ENCODE measurements at places on chromosomes 16 and 17.

- DNase-seq = peak; percentile 11
Observed at GRCh38 chr17:38512473-38513058, 84.3 kb downstream of the ARHGAP23 start.

DNA sequence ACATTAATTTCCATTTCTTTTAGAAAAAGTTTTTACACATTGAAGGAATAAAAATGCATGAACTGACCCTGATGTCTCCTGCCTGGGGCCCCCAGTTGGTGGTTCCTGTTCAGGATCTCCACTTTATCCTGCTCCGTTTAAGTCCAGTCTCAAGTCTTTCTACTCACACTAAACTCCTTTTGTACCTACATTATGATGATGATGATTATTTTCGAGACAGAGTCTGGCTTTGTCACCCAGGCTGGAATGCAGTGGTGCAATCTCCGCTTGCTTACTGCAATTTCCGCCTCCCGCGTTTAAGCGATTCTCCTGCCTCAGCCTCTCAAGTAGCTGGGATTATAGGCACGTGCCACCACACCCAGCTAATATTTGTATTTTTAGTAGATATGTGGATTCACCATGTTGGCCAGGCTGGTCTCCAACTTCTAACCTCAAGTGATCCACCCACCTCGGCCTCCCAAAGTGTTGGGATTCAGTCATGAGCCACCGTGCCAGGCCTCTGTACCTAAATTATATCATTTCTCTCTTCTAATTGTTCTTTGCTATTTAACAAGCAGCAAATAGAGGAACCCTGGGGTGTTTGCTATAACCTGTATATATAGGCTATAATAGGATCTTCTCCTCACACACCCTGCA lies 2.2 kb upstream of the FOXK2 start:
- no peak for DNase-seq

GRCh38 chr17:13243585-13243984 lies 225.8 kb upstream of the ELAC2 start:
- no peak for DNase-seq

DNA sequence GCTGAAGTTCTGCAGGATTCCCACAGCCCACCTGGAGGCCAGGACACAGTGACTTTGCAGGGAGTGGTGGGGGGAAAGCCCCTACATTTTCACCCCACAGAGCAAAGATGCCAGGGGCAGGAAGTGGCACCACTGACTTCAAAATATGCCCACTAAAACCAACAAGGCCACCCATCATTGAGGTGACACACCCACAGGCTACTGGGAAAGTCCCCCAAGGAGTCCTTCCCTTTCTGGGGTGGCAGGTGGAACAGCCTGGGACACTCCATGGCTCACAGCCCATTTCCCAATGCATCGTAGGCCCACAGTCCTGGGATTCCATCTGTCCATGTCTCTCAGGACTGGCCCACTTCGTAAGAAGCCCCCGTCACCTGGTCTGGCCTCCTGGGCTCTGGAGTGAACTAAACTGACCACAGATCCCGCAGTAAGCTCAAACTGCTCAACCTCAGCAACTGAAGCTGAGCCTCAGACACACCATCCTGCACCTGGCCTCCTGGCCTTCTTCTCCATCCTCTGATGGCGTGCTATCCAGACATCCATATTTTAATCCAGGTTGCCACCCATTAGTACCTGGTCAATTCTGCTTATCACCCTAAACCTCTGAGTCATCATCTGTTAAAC lies 7.5 kb upstream of the CCL1 start:
- DNase-seq = no peak

DNA sequence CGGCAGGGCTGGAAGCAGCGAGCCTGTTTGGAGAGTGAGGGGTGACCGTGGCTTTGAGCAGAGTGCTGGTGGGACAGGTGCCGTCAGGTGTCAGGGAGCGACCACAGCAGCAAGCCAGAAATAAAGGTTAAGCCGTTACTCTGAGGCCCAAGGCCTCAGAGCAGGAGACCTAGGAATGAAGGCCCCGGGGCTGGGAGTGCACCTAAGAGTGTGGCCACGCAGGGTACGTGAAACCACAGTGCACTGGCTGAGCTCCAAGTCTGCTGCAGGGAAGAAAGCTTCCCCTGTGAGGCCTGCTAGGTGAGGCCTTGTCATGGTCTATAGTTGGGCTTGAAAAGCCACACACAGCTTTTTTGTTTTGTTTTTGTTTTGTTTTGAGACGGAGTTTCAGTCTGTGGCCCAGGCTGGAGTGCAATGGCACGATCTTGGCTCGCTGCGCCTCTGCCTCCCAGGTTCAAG lies 8.7 kb downstream of the CLUAP1 start:
- no peak for DNase-seq

DNA sequence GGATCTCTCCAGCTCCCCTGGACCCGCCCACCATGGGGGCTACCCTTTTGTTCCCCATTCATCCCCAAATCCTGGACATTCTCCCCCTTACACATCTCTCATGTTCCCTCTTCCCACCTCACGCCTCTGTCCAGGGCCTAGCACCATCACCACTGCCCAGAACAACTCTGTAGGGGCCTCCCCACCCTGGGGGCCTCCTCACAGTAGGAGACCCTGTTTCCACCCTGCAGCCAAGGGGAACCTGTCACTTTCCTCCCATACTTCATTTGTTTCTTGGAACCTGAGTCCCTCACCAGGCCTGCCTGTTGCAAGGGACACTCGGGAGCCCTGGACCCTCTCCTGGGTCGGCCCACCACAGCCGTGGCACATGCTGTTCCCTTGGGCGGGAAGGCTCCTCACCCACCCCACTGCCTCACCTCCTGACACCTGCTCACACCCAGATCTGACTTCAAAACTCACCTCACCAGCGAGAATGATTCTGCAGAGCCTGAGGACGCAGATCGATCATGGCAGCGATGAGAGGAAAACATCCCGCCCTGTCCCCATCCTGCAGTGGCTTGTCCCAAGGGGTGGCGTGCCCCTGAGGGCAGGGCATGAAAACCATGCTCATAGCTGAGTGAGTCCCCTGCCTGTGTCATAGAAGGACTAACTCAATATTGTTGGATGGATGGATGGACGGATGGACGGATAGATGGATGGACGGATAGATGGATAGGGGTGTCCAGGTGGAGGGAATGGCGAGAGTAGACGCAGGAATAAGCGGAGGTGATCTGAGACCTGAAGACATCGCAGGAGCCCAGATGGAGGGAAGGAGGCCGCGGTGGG lies 6.8 kb upstream of the RASD1 start:
- no peak for DNase-seq

DNA sequence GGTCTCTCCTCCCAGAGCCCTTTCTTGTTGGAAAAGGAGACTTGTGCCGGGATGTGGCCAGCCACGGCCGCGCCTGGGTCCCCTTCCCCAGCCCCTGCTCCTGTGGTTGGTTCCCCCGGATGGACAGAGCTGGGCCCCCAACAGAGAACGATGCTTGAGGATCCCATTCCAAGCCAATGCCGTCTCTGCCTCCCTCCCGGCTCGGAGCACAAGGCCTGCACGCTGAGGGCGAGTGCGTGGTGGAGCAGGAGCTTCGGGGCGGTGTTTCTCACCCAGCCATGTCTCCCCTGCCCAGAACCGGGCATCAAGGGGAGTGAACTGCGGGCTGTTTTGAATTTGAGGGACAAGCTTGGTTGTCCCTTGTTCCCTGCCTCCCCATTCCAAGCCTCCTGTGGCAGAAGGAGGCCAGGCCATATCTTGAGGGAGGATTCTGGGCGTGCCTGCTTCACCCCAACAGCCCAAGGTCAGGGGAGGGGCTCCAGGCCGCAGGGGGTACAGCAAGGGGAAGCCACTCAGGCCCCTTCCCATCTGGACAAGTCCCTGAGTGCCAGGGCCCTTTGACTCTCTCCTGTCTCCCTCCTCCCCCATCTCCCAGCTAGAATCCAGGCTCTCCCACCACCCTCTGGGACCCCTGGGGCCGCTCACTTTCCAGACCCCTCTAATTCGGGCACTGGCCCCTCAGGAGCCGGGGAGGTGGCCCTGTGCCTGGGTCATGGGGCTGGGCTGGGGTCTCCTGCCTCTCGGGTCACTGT lies 43.6 kb downstream of the SOCS3 start:
- peak; percentile 55 for DNase-seq

- peak; percentile 40 for DNase-seq
Observed at GRCh38 chr16:51982715-51983680, 563.9 kb downstream of the TOX3 start.

DNA sequence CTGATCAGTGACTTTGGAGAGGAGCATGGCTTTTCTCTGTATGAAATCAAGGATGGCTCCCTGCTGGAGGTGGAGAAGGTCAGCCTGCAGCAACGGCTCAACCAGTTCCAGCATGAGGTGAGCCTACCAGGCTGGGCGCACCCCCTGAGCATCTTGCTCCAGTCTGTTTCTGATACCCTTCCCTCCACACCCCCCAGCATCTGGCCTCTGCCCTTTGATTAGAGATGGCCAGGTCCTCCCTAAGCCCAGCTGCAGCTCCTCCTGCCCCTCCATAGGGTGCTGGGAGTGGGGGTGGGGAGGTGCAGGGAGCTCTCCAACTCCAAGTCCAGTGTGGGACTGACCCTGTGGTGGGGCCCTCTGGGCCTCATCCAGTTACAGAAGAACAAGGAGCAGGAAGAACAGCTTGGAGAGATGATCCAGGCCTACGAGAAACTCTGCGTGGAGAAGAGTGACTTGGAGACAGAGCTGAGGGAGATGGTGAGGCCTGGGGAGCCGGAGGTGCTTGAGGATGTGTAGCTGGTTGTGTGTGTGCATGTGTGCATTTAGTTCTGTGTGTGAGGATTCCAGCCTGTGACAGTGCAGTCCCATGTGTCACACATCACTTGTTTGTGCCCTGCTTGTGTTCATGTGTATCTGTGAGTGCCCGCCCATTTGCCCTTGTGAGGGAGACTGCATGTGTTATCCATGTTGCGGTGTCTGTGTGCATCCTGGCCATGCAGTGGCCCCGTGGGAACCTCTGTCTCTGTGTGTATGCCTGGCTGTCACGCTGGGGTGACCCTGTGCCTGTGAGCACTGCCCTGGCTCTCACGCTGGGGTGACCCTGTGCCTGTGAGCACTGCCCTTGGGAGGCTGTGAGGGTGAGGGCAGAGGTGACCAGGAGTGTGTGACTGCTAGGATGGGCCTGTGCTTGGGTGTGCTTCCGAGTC lies 3.0 kb downstream of the TBKBP1 start:
- DNase-seq = no peak

DNA sequence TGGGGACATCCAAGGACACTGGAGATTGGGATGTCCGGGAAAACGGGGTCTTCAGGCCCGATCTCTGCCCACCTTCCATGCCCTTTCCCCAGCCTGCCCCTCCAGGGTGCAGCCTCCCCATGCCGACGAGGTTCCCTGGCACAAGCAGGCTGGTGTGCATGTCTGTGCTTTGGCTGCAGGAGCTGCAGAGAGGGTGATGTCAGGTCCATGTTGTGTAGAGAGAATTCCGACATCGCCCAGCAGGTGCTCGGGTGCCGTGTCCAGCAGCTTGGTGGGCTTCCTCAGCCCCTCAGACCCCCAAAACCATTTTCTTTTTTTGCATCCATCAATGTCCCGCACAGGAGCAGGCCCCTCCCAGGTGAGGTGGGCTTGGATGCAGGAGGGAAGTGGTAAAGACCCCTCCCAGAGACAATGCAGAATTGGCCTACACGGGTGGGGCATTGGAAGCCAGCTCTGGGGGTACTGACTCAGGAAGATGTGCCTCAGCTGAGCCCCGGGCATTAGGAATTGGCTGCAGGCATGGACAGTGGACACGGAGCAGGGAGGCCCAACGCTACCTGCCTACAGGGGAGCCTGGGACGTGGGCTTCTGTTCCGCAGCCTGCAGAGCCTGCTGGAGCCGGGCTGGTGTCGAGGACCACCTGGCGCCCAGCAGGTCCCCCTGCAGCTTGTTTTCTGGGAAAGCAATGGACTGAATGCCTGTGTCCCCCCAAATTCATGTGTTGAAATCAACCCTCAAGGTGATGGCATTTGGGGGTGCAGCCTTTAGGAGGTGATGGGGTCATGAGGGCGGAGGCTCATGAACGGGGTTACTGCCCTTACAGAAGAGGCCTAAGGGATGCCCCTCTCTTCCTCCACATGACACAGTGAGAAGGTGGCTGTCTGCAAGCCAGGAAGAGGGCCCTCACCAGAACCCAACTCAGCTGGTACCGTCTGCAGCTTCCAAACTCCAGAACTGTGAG lies 97.5 kb downstream of the METRNL start:
- no peak for DNase-seq

- no peak for DNase-seq
Observed at GRCh38 chr17:40451420-40451819, 8.2 kb downstream of the IGFBP4 start.

DNA sequence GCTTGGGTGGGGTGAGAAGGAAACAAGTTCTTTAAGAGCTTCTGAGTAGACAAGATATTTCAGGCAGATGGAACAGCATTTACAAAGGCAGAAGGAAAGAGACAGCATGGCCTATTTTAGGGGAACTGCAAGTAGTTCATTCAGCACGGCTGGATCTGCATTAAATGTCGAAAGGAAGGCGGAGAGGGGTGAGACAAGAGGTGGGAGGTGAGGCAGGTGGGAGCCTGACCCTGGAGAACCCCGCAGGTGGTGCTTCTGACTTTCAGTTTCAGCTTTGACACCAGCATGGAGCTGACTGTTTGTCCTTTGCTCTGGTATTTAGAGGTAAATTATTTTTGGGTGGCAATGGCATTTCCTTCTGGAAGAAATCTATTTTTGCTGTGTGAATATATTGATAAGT lies 194.8 kb downstream of the HS3ST4 start:
- DNase-seq = no peak

DNA sequence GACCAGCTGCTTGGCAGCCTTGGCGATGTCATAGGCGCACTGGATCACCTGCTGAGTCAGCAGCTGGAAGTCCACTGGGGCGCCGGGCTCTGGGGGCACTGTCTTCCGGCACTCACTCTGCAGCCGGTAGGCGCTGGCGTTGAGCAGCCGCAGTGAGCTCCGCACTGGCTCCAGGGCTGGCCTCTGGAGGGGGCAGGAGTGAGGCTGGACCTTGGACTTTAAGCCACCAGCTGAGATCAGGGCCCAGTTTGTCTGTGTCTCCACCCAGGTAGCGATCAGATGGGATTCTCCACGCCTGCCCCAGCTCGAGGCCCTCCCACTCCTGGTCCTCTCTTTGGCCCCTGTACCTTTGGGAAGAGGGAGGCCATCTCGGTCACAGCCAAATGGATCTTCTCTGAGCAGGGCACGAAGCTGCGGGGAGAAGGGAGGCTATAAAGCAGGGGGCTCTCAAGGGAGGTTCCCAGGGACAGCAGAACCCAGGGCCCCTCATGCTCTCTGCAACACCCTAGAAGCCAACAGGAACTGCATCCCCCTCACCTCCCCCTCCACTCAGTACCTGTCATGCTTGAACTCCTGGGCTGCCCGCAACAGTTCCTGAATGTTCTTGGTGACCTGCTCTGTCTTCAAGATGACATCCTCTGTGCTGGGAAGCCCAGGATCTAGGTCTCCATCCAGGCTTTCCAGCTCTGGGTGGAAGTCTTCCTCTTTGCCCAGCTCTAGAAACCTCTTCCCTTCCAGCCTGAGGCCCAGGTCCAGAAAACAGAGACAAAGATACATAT lies 6.4 kb downstream of the TP53I13 start:
- DNase-seq = no peak

GRCh38 chr16:30526137-30526822 lies at the start of gene ZNF768:
Gene ZNF768 (minus strand): TSS chr16:30526566. CDS start chr16:30526413, 153 bp downstream.
- DNase-seq = peak; percentile 89

DNA sequence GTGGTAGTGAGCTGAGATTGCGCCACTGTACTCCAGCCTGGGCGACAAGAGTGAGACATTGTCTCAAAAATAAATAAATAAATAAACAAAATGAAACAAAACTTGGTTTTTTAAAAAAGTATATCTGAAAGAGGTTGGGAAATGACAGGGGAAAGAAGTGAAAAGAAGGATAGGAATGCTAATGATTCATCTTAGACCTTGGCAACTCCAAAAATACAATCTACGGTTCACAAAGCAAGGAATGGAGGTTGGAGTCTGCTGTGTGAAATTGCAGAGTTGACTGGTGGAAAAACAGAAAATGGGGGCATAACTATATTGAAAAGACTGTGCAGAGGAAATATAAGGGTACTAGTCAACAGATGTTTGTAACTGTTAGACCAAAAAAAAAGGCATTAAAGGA lies 40.0 kb upstream of the CD300E start:
- DNase-seq = no peak
